WTC11 (cell line): ENCODE measurements at places on chromosomes 7 and 10. TPM values are rescaled to one million over a fixed set of nuclear protein-coding genes. Genes with fewer than 3 reads are reported as not detected.

DNA sequence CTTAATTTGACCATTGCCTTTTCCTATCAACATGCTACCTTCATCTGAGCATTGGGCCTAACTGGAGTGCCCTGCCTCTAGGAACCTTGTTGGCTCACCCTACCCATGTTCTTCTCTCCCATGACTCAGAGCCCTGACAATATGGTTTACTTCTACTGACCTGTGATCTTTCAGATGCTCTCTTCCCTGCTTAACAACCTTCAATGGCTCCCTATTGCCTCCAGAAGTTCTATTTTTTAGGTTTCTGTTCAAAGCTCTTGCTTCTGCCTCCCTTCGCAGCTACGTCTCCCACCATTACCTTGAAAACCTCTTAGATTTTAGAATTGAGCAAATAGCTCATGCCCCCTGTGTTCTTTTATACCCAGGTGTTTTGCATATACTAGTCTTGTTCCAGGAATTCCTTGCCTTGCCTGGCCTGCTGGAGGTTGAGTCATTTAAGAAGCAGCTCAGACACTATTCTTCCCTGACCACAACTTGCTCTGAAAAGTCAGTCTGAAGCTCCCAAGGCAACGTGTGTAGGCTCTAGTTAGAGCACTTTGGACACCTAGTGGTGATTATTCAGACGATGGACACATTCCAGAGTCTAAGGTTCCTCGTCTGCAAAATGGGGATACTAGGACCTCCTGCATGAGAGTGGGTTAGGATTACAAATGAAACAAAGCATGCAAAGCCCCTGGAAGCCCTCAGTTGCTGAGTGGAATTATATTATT, 64.4 kb upstream of the EMX2 start:
- no peak for DNase-seq

DNA sequence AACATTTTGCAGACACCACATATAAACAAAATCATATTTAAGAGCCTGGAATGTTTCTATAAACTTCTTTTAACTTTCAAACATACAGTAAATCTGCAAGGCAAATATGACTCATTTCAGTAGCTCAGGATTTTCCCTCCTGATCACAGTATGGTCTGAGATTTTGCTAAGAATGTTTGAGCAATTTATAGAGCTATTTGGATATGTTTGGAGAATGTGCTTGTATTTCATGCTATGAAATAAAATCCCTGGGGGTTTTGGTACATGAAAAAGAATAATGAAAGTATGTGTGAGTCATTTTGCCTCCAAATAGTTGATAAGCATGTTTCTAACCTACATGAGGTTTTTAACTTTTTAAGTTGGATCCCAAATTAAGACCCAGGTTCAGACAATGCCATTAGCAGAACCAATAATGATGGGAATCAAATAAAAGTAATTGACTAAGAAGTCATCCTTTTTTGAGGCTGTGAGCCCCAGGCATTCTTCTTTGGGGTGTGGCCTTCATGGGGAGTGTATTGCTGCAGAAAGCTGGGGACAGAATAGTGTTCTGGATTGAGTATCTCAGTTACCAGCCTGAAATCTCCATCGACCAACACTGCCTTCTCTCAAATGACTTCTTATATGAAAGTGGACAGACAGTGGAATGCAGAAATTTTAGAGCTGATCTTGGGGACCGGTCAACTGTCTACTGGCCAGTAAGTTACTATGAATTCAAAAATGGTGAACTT, 66.1 kb upstream of the AGBL3 start:
- DNase-seq = no peak

DNA sequence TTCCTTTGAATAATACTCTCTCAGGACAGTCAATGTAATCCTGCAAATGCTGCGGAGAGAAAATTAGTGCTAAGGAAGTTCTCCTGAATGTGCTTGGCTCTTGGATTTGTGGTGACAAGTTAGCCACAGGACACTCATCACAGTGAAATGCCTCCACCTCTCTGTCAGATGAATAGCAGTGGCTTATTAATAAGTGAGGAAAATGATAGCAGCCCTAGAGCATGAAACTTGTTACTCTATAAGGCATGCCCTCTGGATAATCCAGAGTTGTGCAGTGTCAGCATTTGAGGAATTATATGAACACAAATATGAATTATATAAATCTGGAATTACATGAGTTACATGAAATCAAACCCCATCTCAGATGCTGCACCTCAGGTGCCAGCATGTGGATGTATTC, 23.5 kb upstream of the TBX20 start:
- DNase-seq = no peak

DNA sequence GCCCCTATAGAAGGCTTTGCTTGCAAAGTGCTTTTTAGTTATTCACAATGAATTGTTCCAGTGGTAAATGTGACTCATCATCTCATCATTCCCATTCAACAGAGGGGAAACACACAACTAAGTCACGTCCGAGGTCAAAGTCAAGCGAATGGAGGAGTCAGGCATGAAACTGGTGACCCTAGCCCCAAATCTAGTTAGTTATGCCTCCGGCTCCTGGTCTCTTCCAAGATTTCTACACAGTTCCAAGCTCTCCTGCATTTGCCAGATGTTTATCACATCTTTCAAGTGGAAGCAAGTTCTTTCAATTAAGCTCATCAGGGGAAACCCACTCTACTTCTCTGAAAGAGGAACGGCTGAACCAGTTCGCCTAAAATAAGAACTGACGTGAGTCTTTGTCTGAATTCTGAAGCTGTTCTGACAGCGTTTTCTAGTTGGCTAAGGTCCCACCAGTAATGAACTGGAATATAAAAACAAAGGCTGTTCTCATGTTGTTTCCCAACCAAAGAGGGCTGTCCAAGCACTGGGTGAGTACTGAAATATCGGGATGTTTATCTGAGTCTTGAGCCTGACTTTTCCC, 140.9 kb upstream of the NRBF2 start:
- DNase-seq = no peak

Gene CRTAC1
- 1.1 to 1.7 TPM (median 1.2 TPM) in 3 replicates for total RNA-seq
